ENCODE measurements at places on chromosomes 11 and 22.

- no peak for DNase-seq
Measured at GRCh38 chr11:26243426-26243825, 88.5 kb upstream of the ANO3 start.

GRCh38 chr11:84501750-84502149 lies 1125.4 kb downstream of the DLG2 start:
- no peak for DNase-seq

DNA sequence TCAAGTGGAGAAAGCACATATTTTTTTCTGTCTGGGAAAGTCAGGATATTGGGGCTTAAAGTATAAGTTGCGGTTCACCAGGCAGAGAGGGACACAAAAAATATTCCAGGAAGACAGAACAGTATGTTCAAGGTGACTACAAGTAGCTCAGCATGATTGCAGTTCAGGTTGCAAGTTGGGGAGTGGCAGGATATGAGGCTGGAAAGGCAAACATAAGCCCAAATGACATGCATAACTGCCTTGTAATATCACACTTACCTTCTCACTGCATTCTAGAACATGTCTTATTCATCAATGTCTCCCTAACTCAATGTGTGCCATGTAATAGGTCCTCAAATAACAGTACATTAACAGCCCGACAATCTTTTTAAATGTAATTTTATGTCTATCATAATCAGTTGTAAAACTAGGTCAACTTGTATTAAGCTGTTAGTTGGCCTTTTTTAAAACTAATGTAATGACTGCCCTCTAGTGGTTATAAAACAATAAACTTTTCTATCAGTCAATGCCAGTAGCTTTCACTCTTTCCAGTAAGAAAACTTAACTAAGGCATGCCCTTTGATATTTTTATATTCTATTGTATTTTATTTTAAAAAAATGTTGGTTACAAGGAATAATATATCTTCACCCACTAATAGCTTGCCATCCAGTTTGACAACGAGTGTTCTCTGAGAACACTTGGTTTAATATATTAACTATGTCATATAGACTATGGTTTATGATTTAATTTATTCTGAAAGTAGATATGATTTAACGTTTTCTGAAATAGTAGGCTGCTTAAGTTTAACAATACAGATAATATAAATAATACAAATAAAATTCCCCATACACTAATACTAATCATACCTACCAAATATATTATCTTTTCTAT lies 39.4 kb upstream of the CFAP300 start:
- DNase-seq = no peak

- no peak for DNase-seq
Measured at GRCh38 chr11:74970852-74971395, 17.8 kb upstream of the NEU3 start.

- no peak for DNase-seq
Measured at GRCh38 chr22:30340911-30341685, 14.4 kb upstream of the TBC1D10A start.

- DNase-seq = no peak
Measured at GRCh38 chr22:41563051-41563711, 2.4 kb downstream of the CSDC2 start.

- peak; percentile 65 for DNase-seq
Measured at GRCh38 chr22:44807915-44808690, 55.7 kb downstream of the ARHGAP8 start.

DNA sequence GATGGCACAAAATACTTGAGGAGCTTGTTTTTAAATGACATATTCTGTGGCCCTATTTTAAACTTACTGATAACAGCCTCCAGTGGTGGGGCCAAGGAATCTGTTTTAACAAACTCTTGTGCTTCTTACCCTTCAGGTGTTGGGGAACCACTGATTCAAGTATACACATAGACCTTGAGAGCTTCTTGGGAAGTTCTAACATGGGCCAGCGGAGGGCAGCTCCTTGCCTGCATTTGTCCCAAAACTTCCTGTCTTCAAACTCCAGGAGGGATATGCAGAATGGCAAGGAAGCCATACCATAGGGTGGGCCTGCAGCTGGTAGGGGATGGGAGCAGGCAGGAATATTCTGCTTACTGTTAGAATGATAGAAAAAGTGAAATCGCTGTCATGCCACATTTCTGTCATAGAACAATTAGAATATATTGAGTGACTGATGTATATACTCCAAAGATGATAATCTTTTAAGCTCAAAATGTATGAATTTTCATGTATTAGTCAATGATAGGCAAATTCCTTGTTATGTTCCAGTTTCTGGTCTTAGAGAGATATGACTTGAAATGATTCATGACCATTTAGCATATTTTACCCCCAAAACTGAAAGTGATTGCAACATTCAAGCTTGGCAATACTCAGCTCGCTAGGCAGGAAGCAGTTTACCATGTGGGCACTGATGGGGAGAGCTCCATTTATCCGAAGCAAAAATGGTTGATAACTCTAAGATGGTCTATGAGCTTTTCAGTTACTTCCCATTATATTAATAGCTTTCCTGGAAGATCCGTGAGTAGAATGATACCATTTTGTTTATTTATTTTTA lies 9.2 kb downstream of the EXT2 start:
- DNase-seq = no peak

GRCh38 chr11:206526-207207 lies 532 bp downstream of the BET1L start:
- DNase-seq = no peak

DNA sequence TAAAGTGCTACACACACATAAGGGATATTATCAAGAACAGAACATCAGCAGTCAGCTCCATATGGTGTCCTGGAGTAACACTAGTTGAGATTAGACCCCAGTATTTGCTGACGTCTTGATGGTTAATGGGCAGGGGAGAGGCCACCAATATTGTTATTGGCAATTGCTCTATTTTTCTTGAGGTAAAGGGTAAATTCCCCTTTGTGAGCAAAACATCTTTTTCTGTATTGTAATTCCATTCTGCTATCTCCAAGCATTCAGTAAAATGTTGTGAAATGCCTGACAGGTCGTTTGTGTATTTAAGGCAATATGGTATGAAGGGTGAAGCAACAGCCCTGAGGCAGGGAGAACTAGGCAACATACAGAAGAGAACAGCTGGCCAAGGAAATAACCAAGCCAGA lies 21.9 kb downstream of the PC start:
- DNase-seq = no peak

DNA sequence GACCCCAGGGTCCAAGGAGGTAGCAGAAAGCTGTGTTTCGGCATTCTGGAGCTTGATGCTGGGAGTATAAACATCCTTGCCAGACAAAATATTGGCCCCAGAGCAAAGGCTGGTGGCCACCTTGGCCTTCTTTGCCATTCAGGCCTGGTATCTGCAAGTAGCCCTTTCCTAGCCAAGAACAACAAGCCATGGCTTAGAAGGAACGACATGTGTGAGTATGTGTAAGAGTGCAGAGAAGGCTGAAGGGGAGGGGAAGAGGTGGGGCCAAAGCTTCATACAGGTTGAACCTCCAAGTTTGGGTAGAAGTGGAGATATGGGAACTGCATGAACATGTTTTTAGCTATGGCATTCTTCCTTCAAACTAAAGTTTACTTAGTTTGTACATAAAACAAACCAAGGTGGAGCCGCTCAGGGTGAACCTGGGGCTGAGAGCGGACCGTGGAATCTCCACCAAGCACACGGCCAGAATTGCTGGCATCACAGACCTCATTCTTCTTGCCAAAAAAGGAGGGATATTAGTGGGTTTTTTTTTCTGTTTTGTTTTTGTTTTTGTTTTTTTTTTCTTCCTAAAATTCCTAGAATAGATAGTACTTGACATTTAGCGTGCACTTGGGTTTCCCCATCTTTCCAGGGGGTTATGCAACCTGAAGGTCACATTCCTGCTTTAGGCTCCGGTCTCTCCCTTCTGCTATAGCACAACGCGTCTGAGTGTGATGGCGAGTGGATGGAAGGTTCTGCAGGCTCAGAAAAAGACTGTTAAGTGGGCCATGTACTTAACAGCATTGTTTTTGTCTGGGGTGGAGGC lies 70.9 kb downstream of the ADAMTS15 start:
- no peak for DNase-seq

GRCh38 chr11:298406-299065 lies 790 bp downstream of the IFITM5 start:
- no peak for DNase-seq

GRCh38 chr11:3156282-3156660 lies 8.8 kb downstream of the OSBPL5 start:
- no peak for DNase-seq

GRCh38 chr22:43446916-43447315 lies 35.1 kb downstream of the MPPED1 start:
- no peak for DNase-seq

- no peak for DNase-seq
Measured at GRCh38 chr22:46063846-46064227, 86.5 kb upstream of the PPARA start.

GRCh38 chr11:117819096-117820040 lies 5.2 kb downstream of the FXYD2 start:
- peak; percentile 85 for DNase-seq

DNA sequence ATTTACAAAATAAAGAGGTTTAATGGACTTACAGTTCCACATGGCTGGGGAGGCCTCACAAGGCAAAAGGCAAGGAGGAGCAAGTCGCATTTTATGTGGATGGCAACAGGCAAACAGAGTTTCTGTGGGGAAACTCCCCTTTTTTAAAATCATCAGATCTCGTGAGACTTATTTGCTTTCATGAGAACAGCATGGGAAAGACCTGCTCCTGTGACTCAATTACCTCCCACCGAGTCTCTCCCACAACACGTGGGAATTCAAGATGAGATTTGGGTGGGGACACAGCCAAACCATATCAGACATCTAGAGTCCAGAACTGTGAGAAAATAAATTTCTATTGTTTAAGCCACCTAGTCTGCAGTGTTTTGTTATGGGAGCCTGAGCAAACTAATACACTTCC lies 80.8 kb downstream of the ME3 start:
- no peak for DNase-seq

DNA sequence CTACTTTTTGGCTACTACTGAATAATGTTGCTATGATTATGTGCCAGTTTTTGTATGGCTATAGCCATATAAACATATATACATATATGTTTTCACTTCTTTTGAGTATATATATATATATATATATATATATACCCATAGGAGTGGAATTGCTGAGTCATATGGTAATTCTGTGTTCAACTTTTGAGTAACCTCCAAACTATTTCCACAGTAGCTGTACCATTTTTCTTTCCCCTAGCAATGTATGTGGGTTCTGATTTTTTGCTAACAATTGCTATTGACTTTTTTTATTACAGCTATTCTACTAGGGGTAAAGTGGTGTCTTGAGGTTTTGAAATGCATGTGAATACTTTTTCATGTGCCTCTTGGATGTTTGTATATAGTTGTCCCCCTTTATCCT lies 30.4 kb downstream of the CBL start:
- no peak for DNase-seq

DNA sequence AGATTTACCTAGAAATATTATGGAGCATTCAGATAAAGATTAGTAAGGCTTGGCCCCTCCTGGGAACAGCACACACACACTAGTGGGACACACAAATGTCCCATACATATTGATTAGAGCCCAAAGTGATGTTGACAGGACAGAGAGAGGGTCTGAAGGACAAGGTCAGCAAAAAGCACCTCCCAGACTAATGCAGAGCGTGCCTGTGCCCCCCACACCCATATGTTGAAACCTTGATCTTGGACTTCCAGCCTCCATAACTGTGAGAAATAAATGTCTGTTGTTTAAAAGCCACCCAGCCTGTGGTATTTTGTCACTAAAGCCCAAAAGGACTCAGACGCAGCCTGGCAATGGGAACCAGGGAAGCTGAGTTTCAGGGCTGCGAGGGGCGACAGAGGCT lies 27.6 kb downstream of the LRFN4 start:
- no peak for DNase-seq

GRCh38 chr11:30174265-30175020 lies 56.4 kb upstream of the FSHB start:
- DNase-seq = no peak

GRCh38 chr11:58928691-58929090 lies 10.6 kb upstream of the GLYATL1 start:
- no peak for DNase-seq

GRCh38 chr11:10982704-10983510 lies 125.1 kb upstream of the ZBED5 start:
- DNase-seq = no peak

GRCh38 chr22:22030493-22031182 lies 48.1 kb upstream of the TOP3B start:
- no peak for DNase-seq

- no peak for DNase-seq
Measured at GRCh38 chr11:62398011-62398994, 20.5 kb upstream of the SCGB1A1 start.

DNA sequence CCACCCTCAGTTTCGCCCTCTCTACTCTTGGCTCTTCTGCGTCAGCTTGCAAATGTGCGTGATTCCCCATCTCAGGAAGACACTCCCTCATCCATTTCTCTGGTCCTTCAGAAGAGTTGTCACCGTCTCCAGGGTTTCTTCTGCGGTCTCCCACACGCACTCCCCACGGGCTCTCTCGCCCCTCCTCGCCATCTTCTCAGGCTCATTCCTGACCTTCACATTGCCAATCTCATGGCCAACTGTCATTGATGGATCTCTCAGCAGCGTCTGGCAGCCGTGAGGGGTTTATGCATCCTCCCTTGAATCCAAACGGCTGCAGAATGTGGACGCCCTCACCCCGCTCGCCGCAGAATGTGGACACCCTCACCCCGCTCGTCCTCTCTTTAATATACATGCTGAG lies 10.5 kb downstream of the SYNGR1 start:
- DNase-seq = no peak

DNA sequence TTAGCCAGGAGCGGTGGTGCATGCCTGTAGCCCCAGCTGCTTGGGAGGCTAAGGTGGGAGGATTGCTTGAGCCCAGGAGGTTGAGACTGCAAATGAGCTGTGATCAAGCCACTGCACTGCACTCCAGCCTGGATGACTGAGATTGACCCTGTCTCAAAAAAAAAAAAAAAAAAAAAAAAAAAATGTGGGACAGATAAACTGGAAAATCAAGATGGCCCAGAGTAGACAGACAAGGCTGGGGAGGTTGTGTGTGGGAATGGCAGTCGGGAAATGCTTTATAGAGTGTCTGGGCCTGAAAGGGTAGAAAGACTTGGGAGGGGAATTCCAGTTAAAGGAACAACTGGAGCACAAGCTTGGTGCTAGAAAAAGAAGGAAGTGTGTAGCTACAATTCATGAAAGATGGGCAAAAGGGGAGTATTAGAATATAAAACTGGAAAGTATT lies 18.2 kb upstream of the WDR74 start:
- no peak for DNase-seq

DNA sequence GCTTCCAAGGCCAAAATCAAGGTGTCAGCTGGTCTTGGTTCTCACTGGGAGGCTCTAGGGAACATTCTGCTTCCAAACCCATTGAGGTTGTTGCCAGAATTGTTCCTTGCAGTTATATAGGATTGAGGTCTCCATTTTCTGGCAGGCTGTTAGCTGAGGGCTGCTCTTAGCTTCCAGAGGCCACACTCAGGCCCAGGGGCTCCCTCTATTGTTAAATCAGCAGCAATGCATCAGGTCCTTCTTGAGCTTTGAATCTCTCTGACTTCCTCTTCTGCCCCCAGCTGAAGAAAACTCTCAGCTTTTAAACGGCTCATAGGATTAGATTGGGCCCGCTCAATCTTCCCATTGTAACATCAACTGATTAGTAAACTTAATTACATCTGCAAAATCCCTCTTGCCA lies 39.3 kb upstream of the BSX start:
- DNase-seq = peak; percentile 56

Measured in ecto neural progenitor cell (in vitro differentiated cells).